Right atrium auricular region (tissue), 2 donors: ENCODE measurements at places on chromosomes 11 and 22.

GRCh38 chr11:2271327-2272227 is 1.2 kb upstream of the ASCL2 start:
- no peak for DNase-seq

DNA sequence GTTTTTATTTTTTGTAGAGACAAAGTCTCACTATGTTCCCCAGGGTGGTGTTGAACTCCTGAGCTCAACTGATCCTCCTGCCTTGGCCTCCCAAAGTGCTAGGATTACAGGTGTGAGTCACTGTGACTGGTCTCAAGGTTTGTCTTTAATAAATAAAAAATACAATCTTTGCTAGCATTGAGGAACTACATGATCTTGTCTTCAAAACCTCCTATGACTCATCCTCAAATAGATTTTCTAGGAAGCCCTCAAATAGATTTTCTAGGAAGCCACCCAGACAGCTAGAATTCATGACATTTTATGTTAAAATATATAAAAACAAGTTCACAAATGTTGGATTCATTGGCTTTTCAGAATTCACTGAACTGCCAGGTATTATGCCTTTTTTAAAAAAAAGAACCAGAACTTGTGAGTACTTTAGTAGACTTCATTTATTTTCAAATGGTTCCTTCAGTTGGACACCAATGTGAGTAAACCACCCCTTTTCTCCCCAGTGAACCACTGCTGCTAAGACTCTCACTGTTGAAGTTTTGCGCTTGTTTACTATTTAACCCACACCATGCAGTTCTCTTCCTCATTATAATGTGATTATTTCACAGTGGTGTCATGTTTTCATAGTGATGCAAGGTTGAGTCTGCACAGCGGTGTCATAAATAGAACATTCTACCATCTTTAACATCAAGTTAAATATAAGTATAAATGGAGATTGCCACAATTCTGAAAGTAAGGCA is 303.9 kb downstream of the CASP12 start:
- no peak for DNase-seq

- peak; percentile 88 for DNase-seq
Observed at GRCh38 chr11:19441752-19442553, 201.2 kb upstream of the E2F8 start.

GRCh38 chr11:106540001-106540400 is 462.5 kb downstream of the AASDHPPT start:
- DNase-seq, result no peak

DNA sequence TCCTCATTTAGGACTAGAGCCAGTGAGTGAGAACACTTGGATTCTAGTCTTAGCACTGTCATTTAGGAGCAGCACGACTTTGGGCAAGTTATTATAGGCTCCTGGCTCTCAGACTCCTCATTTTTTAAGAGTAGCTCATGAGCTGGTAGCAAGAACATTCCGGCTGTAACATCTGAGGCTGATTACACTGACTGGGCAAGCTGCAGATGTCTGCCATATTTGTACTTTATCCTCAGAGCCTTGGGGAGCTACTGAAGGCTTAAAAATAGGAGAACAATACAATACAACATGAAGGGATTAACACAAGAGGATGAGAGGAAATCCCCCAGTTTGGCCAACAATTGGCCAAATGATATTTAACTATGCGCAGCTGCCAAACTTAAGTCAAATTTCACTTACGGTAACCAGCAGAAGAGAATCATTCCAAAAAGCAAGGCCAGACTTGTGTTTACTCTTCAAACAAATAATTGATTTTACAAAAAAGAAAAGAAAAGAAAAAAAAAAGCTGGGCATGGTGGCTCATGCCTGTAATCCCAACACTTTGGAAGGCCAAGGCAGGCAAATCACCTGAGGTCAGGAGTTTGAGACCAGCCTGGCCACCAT is 113.1 kb upstream of the ARHGAP42 start:
- no peak for DNase-seq

DNA sequence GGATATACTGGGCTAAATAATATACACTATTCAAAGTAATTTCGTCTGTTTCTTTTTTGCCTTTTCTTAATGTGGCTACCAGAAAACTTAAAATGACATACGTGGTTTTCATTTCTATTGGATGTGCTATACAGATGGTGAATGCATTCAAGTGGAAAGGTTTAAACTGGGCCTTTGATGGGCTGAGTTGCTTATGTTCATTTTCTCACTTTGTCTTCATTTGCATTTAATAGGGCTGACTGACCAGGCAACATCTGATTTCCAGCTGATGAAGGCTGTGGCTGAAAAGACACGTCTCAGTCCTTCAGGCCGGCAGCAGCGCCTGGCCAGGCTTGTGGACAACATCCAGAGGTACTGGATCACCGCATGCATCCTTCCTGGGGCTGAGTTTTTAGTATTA is 27.9 kb downstream of the PIWIL4 start:
- no peak for DNase-seq

- no peak for DNase-seq
Observed at GRCh38 chr11:84019571-84020194, 733.5 kb upstream of the CCDC90B start.

DNA sequence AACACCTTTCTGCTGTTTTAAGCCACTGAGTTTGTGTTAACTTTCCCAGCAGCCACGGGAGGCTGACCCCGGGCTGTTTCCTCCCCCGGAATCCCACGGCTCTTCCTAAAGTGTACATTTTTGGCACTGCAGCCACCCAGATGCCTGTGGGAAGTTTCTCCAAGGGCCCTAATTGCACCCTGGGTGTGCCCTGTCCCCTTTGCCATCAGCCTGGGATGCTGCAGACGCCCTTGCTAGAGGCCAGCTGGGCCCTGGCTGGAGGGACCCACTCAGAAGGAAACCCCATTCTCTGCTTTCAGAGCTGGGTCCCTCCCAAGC is 883.3 kb downstream of the BRD1 start:
- DNase-seq, result no peak

DNA sequence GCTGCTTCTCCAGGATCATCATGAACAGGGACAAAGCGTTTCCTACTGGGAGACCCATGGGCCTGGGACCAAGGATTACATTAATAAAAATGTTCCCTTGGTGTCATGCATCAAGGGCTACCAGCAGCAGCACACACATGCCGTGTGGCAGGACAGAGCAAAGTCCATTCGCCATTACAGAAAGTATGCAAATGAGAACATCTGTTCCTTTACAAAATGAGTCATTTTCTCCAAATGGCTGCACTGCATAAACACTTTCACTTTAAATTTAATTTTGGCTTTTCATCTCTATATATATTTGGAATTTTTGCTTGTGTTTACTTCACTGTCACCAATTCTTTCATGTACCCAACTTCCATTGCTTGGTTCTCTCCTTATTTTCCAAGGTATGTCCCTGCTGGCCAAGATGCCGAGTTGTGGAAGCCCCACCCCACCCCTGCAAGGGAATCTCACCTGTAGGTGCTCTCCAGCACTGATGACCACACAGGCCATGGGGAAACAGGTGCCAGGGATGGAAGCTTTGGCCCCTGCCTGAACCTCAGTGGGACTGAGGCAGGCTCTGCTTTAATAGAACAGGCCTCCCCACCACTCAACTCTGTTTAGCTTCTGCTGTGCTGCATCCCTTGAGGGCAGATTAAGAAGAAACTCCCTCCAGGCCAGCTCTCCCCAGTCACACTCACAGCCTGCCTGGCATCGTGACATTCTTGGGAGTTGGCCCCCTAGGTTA is 15.6 kb upstream of the GNAZ start:
- DNase-seq, result peak; percentile 11

- no peak for DNase-seq
Observed at GRCh38 chr11:12592283-12592682, 81.9 kb upstream of the TEAD1 start.

DNA sequence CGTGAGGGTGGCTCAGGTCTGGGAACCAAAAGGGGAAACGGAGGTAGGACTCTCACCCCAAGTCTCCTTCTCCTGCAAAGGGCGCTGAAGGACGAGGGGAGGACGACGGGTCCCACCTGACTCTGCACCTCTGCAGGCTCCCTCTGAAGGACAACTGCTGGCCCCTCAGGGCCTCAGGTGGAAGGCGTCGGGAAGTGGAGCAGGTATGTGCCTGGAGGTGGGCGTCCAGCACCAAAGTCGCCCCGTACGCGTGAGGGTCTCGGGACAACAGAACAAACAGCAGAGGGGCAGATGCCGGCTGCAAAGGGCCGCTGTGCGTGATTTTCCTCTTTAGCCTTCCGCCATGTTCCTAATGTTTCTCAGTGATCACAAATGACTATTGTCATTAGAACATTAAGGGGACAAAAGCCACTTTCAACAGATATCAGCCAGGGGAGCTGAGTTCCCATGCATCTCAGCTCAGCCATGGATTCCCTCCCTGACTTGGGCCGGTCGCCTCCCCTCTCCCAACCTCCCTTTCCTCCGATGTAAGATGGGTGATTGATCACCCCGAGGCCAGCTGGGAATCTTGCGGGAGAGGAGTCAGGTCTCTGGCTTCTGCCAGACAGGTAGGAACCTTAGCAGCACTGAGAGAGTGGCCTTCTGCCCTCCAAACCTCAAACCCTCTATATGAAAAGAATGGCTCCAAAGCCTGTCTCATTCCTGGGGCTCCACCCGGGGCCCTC is 836 bp downstream of the SLC16A8 start:
- DNase-seq, result no peak

- DNase-seq, result no peak
Observed at GRCh38 chr11:23919455-23919854, 577.4 kb upstream of the LUZP2 start.

GRCh38 chr11:134401825-134402809 is 9.9 kb downstream of the B3GAT1 start:
- DNase-seq, result no peak

- DNase-seq, result no peak
Observed at GRCh38 chr11:91859666-91860065, 365.0 kb upstream of the FAT3 start.

DNA sequence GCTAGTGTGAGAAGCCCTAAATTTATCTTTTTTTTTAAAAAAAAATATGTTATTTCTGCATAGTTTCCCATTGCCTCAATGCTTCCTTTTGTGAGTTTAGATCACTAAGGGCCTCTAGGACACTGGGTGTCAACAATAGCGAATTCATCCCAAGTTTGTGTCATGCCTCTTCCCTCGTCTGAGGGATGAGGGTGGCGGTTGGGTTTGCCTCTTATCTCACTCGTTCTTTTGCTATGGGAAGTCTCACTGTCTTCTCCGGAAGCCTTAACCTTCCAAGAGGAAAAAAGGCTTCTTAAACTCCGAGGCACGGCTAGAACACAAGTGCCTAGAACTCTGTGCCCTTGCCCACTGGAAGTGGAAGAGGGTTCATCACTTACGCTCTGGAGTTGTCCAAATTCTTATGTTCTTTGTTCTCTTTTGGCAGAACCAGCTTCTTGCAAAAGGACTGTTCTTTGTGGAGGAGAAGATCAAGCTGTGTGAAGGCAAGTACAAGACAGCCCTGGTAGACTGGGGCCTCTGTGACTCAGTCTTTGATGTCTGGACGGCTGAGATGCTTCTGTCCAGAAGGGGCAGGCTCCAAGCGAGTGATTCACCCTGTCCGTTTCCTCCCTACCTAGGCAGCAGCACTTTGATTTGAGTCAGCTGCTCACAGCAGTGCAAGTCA is 78.5 kb downstream of the TRAF6 start:
- DNase-seq, result peak; percentile 87

DNA sequence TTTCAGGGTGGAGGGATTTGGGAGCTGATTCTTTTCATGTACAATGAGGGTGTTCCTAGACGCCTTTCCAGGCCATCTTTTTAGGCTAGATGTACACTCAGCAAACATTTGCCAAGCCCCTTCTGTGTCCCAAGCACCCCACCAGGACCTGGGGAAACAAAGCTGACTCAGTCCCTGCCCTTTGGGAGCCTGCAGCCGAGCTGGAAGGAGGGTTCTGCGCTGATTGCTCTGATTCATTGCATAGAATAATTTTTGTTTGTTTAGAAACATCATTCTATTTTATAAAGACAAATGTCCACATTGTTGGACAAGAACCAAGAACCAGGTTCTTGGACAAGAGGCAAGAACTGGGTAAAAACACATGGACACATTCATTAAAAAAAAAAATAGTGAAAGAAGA is 16.7 kb downstream of the TP53AIP1 start:
- no peak for DNase-seq

DNA sequence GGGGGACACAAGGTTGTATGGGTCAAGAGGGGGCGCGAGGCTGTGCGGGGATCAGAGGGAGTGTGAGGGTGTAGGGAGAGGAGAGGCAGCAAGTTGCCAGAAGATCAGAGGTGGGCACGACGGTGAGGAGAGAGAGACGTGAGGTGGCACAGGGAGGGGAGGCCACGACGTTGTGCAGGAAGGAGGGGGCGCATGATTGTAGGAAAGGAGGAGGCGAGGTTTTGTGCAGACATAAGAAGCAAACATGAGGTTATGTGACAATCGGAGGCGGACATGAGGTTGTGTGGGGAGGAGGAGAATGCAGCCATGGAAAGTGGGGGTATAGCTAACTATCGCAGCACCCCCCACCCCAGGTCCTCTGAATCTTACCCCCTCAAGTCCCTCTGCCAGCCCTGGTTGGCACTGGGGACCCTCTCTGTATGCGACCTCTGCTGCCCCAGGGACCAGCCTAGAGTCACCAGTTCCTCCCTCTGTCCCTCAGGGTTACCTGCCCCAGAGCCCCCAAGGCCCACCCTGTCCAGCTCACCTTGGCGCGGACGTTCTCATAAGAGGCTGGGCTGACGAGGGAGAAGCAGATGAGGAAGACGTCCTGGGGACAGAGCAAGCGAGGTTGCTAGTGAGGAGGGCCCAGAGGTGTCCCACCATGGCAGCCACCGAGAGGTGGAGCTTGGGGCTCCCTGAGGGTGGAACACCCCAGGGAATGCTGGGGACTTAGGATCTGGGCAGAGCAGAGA is 12.5 kb downstream of the RAC2 start:
- no peak for DNase-seq

GRCh38 chr22:44396727-44397722 is 84.3 kb upstream of the SHISAL1 start:
- peak; percentile 42 for DNase-seq

GRCh38 chr11:75812542-75813040 is 2.4 kb upstream of the UVRAG start:
- no peak for DNase-seq

DNA sequence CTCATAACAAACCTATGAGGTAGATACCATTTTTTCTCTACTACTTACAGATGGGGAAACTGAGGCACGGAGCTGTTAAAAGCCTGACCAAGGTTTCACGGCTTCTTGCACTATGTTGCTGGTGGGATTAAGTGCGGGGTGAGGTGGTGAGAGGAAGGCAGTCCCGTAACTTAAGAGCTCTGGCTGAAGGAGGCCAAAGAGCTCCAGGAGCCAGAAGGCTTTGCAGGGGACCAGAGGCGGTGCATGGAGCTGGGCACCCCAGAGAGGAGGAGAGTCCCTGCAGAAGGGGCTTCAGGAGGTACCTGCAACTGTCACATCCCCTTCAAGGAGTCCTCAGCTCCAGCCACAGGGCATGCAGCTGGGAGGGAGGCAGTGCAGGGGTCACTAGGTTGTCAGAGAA is 4.1 kb downstream of the CHRM4 start:
- no peak for DNase-seq
